Left lung (tissue), 14 donors: ENCODE measurements at places on chromosomes 2 and 18. TPM values are rescaled to one million over a fixed set of nuclear protein-coding genes. Genes with fewer than 3 reads are reported as not detected.
A peak's percentile ranks its signal among the peaks of the same experiment; 100 is the strongest.

ANKRD62 gene
- total RNA-seq: 0.20 TPM

STARD6 gene
- not detected for total RNA-seq

C2orf80 gene
- not detected for total RNA-seq

CAPN14 gene
- total RNA-seq: 0.26 TPM

HOXD4 gene
- 0.17 TPM for total RNA-seq

CERKL gene
- total RNA-seq: 1.3 TPM

ABCG5 gene
- total RNA-seq: not detected

DNA sequence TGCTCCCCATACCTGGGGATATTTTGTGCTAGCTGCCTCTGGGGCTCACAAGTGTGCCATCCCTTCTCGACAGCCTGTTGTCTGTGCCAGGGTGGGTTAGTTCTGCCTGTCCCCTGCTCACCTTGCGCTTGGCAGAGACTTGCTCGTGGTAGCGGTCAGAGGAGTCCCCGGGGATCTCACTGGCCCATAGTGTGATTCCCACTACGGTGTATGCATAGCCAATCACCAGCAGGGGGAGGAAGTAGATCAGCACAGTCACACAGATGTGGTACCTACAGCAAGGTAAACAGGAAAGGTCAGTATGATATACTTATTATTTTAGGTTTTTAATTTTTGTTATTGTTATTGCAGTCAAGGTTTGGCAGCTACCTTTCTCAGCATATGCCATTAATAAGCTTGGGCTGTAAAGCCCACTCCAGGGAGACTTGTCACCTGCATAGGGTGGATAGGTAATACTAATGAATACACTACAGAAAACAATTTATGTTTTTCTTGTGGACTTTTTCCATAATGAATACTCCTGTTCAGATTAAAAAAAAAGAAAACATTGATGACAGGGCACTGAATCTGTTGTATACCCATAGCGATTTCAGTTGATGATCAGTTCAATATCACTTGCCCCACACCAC is 95.2 kb downstream of the POLE4 start:
- DNase-seq: no peak

- DNase-seq: no peak
These were observed 33.1 kb upstream of the TTC39C start for GRCh38 chr18:23981369-23981980.

DNA sequence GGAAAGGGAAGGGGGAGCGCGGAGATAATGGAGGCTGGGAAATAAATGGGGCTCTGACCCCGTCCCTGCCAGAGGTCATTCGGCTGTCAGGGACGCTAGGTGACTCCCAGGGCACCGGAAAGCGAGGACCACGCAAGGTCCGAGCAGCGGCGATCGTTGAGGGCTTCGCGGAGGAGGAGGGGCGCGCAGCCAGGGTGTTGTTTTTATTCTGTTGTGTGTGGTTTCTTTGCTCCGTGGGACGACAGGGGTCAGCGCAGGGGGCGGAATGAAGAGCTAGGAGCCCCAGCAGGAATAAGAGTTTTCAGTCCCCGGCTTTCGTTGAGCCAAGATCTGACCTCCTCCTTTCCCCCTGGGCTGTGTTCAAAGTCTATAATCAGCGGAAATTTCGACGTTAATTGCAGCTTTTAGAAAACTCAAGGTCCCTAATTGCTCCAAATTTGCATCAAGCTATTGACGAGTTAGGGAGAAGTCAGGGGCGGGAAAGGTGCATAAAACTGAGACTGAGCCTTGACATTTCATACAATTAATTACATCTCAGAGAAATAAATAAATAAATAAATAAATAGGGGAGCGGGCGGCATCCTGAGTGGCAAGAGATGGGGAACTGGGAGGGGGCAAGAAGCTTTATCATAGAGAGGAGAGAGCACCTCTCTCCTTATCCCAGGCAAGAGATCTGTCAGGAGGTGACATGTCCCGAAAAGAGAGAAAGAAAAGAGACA is 2.2 kb downstream of the GAD1 start:
- no peak for DNase-seq

- DNase-seq: no peak
These were observed 27.9 kb downstream of the FABP1 start for GRCh38 chr2:88099798-88100488.

GRCh38 chr2:187091664-187092063 is 242.7 kb upstream of the ZSWIM2 start:
- DNase-seq: no peak

DNA sequence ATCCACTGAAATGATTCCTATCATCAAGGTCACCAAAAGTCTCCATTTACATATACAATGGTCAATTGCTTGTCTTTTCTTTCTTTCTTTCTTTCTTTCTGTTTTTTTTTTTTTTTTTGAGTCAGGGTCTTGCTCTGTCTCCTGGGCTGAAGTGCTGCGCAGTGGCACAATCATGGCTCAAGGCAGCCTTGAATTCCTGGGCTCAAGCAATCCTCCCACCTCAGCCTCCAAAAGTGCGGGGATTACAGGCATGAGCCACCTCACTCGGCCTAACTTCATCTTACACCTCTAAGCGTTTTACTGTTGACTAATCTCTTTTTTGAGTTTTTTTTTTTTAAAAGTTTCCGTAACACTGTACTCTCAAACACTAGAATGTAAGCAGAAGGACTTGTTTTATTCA is 867 bp downstream of the SF3B6 start:
- no peak for DNase-seq

DNA sequence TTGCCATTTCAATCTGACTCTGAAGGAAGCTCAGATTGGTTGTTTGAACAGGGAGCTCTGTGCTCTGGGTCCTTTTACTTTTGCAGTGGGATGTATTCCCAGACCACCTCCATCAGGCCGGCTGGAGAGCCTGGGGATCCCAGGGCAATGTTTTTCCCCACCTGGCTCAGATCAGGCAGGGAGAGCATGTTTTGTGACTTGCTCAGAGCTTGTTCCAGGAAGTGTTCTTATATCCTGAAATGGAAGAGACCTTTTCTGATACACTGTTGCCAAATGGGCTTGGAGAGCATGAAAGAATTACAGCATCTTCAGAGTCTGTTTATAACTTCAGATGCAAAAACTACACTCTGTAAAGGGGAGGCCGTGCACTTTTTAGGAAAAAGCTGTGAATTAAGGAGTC is 56.0 kb downstream of the LIPG start:
- DNase-seq: no peak

DNA sequence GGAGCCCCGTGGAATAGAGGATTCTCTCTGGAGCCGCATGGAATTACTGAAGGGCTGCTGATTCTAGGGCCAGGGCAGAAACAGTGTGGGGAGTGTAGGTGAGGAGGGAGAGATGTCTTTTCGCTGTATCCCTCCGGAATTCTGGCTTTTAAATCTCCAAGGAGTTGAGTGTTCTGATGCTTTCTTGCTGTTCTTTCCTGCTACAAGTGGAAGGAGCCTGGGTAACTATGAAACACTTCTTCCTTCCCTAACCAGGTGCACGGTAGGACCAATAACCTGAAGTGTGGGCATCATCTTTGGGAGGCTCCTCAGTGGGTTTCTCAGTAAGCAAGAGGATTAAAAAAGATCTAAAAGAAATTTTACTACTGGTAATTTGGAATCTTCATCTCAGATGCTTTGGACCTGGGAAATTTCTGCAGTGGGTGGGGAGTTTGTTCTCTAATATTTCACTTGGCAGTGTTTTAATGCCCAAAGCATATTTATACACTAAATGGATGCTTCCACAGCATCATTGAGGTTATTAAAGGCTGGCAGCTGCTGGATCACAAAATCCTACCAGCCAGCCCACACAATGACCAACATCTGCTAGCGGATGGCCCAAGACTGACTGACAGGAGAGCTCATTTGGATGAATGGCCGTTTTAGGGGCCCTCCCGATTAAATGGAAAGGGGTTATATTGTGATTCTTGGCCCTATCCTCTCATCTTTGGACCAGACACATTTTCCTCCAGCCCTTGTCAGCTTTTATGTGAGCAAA is 2.1 kb downstream of the EML6 start:
- DNase-seq: no peak

DNA sequence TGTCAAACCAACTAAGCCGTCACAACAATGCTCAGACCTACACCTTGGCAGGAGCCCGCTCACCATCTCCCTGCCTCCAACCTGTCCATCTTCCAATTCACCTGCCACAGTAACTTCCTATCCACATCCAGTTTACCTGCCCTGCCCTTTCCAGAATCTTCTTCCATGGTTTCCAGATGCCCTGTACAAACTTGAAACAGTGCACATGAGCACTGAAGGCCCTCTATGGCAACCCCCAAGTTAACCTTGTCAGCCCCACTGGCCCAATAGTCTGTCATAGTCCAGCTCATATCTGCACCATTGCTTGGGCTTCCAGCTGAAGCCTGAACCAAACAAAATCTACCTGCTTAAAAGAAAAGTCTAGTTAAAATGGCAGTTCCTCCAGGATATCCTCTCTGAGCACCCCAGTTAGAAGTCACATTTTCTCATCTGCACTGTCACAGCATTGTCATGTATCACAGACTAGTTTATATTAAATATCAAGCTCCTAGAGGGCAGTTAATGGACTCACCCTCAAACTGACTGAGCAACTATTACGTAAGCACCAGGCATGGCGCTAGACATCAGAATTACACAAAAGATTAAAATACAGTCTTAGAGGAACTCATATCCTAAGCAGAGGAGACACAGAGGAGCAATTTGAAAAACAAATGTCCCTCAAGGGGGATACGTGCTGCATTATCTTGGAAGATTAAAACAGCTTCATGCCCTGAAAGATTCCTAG is 11.6 kb downstream of the NFE2L2 start:
- no peak for DNase-seq

DNA sequence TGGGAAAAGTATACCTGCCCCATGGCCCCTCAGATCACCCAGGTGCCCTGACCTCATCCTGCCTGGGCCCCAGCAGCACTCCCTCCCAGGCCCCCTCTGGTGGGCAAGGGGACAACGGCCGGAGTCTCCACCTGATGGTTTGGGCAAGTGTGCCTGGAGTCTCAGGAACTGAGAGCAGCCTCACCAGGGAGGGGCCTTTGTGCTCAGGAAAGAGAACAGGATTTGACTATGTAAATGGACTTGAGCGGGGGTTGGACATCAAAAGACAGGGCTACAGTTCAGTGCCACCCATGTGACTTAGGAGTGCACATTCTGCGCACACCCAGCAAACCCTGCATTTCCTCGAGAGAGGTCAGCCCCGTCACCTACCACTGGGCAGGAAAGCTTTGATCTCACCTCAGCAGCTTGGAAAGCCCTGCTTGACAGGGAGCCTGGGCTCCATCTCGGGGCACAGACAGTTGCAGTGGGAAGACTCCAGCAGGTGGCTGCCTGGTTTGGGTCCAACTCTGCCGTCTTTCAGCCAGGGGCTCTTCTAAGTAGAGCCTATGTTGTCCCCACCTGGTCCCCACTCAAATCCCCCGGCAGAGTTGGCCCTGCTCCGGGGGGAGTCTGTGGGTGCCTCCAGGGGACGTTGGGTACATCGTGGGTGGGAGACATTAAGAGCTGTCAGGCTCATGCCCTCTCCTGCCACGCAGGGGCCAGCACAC is 3.3 kb downstream of the INPP5D start:
- DNase-seq: no peak

DNA sequence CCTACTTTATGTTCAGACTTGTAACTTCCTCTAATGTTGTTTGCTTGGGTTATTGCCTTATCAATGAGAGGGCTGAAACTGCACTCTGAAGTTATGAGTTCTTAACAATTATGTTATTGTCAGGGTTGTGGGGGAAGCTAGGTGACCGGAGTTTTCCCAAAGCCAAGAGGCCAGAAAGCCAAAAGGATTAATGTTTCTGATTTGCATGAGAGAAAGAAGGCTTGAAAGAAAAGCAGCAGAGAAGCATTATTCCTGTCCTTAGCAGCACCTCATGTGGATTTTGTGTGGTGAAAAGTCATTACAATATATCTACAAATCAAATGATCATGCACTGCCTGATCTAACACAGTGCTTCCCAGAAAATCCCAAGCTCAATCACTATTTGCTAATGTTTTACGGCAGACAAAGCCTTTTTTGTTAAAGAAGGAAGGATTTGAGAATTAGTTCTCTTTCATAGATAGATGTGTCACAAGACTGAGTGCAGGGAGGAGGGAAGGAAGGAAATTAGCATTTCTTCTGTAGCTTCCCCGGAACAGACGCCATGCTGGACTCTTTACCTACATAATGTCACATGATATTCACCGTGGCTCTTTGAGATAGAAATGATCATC is 203.2 kb downstream of the ALK start:
- DNase-seq: no peak

GRCh38 chr2:62099523-62100175 is 96.3 kb upstream of the B3GNT2 start:
- no peak for DNase-seq

GRCh38 chr18:13626544-13626908 is 99.8 kb downstream of the FAM210A start:
- no peak for DNase-seq

DNA sequence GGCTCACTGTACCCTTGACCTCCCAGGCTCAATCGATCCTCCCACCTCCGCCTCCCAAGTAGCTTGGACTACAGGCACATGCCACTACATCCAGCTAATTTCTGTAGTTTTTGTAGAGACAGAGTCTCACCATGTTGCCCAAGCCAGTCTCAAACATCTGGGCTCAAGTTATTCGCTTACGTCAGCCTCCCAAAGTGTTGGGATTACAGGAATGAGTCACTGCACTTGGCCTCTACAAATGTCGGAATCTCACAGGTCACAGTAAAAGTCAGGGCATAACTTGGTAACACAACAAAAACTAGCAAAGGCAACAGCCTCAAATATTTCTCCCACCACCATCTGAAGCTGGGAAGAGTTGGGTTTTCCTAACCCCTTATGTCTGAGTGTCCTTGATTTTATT is 25.3 kb downstream of the SCG2 start:
- DNase-seq: no peak

- DNase-seq: peak; percentile 72
These were observed 5.6 kb downstream of the ESPNL start for GRCh38 chr2:238105506-238106338.

DNA sequence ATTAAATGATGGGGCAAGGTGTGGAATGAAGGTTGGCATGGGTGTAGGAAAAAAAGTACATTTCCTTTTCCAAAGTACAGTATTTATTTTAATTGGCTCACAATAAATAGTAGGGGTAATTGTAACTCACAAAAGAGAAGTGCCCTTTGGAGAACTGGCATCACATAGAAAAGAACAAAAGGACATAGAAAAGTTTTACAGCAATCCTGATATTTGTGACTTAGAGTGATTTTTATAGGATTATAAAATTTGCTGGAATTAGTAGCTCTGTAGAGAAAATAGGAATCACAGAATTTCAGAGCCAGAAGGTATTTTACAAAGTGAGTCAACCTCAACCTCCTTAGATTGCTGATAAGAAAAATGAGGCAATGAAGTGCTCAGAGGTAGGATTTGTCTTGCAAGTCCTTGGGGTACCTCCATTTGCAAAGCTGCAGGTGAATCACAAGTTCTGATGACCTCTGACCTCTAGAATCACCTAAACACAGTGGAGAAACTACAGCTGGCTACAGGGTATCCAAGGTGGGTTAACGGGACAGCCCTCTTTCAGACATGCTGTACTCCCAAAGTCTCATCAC is 133.6 kb downstream of the SOCS6 start:
- DNase-seq: no peak

GRCh38 chr18:24272229-24272525 is 125.4 kb downstream of the OSBPL1A start:
- no peak for DNase-seq

DNA sequence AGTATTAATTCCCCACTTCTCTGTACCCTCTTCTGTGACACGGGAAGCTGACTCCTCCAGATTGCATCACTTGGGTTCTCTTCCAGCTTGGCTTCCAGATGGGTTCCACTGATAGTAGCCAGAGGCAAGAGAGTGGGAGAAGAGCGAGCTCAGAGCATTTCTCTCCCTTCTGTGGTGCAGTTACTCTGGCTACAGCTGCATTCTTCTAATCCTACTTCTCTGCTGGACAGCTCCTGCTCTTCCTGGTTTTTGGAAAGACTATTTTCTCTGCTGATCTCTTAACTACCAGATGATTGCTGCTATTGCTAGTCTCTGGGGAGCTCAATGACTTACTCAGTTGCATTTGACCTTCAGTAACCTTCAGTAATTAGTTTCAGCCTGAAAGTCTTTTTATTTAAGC is 187.5 kb upstream of the MAP2 start:
- no peak for DNase-seq
